ENCODE measurements at places on chromosomes 11 and 22.
A peak's percentile ranks its signal among the peaks of the same experiment; 100 is the strongest.

DNA sequence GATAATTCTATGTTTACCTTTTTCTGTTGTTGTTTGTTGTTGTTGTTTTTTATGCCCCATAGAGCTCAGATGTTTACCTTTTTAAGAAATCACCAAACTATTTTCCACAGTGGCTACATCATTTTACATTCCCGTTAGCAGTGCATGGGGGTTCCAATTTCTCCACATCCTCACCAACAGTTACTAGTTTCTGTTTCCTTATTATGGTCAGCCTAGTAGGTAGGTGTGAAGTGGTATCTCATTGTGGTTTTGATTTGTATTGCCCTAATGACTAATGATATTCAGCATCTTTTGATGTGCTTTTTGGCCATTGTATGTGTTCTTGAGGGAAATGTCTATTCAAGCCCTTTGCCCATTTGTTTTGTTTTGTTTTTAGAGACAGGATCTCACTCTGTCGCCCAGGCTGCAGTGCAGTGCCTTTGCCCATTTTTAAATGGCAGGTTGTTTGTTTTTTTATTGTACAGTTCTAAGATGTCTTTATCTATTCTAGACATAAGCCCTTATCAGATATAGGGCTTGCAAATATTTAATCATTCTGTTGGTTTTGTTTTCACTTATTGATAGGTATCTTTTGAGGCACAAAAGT is 27.5 kb downstream of the CHEK2 start:
- DNase-seq: no peak

- no peak for DNase-seq
Measured at GRCh38 chr11:122895563-122895962, 13.0 kb downstream of the JHY start.

DNA sequence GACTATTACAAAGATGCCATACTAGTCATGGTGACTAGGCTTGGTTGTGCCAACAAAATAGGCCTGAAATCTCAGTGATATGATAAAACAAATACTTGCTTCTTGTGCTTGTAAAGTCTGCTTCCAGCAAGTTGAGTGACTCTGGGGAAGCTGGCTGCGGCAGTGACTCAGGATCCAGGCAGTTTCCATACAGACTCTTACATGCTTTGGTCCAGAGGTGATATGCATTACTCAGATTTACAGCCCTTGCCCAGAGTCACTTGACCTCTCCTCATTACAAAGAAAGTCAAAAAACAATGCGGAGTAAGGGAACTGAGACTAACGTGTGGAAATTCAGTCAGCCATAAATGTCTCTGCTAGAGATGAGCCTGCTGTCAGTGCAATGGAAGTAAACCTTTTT is 387.5 kb downstream of the KCNA4 start:
- DNase-seq: peak; percentile 15

DNA sequence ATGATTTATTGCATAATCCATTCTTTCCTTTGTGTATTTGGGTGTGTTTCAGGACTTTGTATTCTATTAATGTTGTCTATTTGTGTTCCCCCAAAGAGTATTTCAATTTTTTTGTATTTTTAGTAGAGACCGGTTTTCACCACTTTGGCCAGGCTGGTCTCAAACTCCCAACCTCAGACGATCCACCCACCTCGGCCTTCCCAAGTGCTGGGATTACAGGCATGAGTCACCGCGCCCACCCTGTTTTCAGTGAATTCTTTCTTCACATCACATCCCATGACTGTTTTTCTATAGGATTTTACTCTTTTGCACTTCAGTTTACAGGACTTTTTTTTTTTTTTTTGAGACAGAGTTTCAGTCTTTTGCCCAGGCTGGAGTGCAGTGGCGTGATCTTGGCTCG is 46.3 kb downstream of the RBX1 start:
- no peak for DNase-seq

DNA sequence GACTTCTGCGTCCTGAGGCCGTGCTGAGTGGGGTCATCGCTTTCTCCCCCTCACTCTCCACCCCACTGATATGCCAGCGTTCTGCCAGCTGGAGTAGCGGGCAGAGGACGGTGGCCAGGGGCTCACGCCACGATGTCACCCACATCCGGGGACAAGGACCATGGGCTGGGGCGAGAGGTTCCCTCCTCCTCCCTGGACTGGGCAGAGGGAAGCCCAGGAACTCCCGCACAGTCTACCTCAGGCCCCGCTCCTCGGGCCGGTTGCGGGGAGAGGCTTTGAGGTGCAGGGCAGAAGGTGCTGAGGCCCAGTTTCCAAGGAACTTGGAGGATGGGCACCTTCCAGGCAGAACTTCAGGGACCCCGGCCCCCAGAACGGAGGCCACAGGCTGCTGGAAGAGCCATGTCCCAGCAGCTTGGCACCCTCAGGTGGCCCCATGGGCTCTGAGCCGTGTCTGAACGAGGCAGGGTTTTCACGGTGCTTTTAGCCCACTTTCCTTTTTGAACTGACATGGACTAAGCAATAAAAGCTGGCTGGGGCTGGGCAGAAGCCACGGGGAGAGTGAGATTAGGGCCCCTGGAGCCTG is 25.4 kb downstream of the ADAMTS15 start:
- DNase-seq: no peak

DNA sequence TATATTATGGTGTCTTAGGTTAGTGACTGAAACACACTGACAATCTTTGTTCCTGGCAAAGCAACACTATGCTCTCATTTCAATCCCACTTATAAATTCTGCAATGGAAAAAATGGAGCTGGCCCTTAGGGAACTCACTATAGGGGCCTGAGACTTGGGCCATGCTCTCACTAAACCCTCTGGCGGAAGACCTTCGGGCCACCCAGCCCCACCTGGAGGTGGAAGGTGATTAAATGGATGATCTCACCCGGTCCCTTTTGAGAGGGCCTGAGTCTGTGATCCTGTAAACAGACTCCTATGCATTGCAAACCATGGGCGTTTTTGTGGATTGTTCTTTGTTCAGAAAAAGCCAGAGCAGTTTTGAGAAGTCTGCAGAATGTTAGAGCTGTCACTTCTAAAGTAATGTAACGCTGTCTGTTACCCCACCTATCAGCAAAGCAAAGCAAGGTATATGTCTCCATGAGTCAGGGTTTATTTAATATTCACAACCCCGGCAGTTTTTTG is 17.0 kb upstream of the CDON start:
- no peak for DNase-seq

DNA sequence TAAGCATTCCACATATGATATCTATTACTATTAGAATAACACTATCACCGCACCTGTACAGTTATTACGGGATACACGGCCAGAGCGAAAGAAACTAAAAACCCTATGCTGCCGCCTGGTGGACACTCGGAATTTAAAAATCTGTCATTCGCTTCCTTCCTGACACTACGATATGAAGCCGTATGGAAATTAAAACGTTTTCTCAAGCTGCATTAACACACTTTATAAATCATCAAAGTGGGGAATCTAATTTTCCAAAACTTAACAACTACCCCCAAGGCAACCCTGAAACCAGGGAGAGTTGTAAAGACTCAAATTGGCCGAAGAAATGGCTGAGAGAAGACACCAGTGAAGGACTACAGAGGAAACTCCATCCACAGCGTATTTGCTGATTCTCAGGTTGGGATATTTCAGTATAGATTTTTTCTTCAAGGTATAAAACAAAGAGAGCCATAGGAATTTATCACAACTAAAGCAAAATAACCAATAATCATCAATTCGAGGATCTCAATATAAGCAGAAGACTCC is 1.4 kb downstream of the CCDC73 start:
- peak; percentile 53 for DNase-seq

- no peak for DNase-seq
Measured at GRCh38 chr11:42265072-42265471, 805.6 kb upstream of the LRRC4C start.

- no peak for DNase-seq
Measured at GRCh38 chr22:25062386-25063085, 110.0 kb downstream of the KIAA1671 start.

DNA sequence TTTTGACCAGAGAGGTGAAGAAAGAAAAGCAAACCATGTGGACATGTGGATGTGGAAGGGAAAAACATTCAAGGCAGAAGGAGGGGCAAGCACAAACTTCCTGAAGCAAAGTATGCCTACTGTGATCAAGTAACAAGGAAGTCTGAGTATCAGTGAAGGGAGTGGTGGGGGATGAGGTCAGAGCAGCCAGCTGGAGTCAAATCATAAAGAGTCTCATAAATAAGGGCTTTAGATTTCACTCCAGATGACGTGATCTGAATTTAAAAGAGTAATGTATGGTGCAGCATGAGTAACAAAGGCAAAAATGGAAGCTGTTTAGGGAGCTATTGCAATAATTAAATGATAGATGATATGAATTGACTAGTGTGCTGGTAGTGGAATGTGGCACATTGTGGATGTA is 665.4 kb upstream of the CCDC90B start:
- DNase-seq: no peak

DNA sequence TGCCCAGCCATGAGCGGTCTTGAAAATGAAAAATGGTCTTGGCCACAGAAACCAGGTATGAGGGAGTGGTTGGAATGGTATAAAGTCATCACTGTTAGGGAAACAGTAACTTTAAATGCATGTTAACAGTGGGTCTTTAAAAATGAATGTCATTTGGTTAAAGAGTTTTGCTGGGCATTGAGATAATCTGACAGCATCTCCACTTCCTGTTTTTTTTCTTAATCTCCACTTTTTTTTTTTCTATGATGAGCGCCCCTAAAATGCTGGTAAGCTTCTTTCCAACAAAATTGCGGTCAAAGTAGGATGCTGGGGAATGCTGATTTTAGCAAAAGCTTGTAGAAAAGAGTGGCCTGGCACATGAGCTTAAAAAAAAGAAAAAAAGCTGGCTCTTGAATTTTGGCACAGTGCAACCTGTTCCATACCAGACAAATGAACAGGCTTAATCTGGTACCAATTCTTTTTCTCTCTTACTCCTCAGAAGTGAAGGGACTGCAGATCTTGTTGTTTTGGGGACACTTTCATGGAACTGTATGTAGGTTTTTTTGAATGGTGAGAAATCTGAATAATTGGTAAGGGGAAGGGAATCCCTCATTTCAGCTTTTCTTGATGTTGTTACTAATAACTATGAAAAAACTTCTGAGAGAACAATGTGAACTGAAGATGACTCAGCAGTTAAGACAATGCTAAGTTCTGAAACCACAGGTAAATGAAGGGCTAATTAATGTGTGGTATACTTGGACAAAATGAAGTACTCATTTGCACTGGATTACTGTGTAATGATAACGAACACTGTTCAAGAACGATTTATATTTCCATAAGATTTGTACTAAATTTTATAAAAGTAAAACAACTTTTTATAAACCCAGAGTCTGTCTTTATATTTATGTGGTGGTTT is 3.1 kb upstream of the ARHGEF12 start:
- DNase-seq: peak; percentile 30

DNA sequence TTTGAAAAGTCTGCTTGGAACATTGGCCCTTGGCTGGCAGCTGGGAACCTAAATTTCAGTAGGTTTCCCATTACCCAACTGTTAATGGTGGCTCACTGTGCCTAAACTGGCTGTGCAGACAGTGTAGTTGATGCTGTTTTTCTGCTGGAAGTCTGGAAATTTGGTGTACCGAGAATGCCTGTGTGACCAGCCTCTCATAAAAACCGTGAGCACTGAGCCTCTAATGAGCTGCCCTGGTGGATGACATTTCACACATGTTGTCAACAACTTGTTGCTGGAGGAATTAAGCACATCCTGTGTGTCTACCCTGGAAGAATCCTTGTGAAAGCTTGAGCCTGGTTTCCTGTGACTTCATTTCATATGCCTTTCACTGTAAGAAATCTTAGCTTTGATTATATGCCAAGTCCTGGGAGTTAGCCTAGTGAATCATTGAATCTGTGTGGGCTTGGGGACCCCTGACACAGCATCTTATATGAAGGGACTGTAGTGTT is 131.1 kb downstream of the LDLRAD3 start:
- DNase-seq: peak; percentile 92

DNA sequence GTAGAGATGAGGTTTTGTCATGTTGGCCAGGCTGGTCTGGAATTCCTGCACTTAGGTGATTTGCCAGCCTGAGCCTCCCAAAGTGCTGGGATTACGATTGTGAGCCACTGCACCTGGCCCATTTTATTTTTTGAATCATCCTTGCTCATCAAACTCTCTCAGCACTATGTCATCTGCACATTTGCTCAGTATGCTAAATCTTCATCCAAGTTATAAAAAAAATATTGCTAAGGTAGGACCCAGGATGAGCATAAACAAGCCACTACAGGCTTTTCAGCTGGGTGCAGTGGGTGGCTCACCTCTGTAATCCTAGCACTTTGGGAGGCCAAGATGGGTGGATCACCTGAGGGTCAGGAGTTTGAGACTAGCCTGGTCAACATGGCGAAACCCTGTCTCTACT is 510.1 kb upstream of the LARGE1 start:
- no peak for DNase-seq

GRCh38 chr11:122743949-122744348 is 88.4 kb downstream of the UBASH3B start:
- DNase-seq: no peak

- DNase-seq: no peak
Measured at GRCh38 chr22:45446216-45446615, 32.7 kb downstream of the RIBC2 start.
